ENCODE measurements at places on chromosomes 6 and 20.

DNA sequence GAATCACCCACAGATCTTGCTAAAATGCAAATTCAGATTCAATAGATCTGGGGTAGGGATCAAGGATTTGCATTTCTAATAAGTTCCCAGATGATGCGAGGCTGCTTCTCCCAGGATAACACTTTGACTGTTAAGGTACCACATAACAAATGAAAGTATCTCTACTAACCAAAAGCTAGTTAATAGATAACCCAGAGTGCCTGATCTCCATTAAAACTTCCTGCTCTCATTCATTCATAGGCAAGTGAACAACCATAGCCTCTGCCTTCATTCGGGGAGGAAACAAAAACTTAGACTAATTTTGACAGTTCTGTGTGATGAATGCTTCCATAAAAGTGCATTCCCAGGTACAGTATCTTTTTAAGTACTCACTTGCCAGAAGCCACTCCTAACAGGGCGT lies 265.6 kb upstream of the BTBD3 start:
- DNase-seq: no peak

GRCh38 chr6:44028789-44029310 lies 98.4 kb downstream of the MRPL14 start:
- DNase-seq: peak; percentile 25

- DNase-seq: no peak
Observed at GRCh38 chr20:13353261-13353945, 132.3 kb downstream of the ISM1 start.

- no peak for DNase-seq
Observed at GRCh38 chr20:4025125-4025524, 9.8 kb upstream of the RNF24 start.

DNA sequence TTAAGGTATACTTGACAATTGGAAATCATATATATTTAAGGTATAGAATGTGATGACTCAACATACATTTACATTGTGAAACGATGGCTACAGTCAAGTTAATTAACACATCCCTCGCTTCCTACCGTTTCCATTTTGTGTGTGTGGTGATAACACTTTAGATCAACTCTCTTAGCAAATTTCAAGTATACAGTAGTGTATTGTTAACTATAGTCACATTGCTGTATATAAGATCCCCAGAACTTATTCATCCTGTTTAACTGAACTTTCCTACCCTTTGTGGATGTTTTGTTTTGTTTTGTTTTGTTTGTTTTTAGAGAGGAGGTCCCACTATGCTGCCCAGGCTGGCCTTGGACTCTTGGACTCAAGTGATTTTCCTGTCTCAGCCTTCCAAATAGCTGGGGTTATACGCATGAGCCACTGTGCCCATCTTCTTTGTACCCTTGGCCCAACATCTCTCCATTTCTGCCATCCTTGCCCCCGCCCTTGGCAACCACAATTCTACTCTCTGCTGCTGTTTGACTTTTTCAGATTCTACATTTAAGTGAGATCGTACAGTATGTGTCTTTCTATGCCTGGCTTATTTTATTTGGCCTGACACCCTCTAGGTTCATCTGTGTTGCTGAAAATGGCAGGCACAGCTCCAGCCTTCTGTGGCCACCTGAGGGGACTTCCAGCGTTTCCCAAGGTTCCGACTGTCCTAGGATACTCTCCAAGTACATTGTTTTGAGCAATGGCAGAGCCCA lies 90.5 kb upstream of the SNX9 start:
- no peak for DNase-seq

GRCh38 chr6:26026833-26027490 lies 60.3 kb upstream of the HFE start:
- DNase-seq: peak; percentile 85

GRCh38 chr20:33914919-33915318 lies 78.8 kb upstream of the RALY start:
- DNase-seq: no peak

GRCh38 chr20:40945754-40946450 lies 82.7 kb upstream of the TOP1 start:
- peak; percentile 21 for DNase-seq

- no peak for DNase-seq
Observed at GRCh38 chr6:88867841-88868731, 95.3 kb downstream of the RNGTT start.

- no peak for DNase-seq
Observed at GRCh38 chr6:140095532-140095931, 721.1 kb upstream of the CITED2 start.

GRCh38 chr6:113774127-113774825 lies 82.9 kb upstream of the MARCKS start:
- no peak for DNase-seq

DNA sequence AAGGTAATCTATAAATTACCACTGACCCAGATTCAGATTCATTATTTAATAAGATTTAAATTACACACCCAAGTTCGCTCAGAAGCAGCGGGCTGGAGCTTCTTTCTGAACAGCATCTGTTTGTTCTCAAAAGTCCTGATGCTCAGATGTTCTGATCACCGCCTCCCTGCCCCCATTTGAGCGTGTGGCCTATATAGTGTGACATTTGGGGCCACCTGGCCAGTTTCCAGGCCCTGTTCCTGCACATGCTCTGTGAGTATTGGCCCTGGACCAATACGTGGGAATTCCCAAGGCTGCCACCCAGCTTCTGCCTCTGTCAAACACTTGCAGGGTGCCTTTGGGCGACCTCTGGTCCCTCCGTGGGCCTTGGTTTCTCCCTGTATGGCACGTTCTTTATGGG lies 228.8 kb downstream of the TFAP2C start:
- DNase-seq: no peak

GRCh38 chr20:36988494-36988966 lies 37.0 kb upstream of the SAMHD1 start:
- no peak for DNase-seq

DNA sequence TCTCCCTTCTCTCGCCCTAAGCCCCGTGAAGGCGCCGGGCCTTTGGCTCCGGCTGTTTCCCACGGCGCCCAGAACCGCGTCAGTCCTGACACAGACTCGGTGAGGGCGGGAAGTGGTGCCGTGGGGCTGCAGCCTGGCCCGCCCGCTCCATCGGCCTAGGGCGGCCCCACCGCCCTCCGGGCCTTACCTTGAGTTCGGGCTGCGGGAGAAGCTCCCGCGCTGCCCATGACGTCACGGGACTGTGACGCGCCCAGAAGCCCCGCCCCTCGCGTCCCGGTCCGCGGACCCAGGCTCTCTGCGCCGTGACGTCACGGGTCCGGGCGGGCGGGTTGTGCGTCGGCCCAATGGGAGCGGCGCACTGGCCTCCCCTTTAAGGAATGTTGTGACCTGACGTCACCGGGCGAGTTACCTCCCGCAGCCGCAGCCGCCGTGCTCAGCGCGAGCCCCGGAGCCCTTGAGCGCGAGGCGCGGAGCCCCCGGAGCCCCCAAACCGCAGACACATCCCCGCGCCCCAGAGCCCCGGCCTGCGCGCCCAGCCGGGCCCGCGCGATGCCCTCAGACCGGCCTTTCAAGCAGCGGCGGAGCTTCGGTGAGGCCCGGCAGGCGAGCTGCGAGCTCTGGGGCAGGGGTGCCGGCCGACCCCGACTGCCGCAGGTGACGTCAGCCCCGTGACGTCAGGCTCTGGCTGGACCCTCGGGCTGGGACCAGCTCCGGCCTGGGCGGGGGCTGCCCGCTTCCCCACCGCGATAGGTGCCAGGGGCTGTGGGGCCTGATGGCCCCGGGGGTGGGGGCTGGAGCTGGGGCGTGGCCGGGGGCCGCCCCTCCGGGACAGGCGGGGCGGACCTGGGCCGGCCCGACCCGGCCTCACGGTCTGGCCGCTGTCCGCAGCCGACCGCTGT lies at the start of gene MAP1LC3A:
MAP1LC3A (plus strand) TSS at position 399 of the 899 bp plus-strand sequence; CDS start at position 550, 151 bp downstream.
- peak; percentile 65 for DNase-seq

- no peak for DNase-seq
Observed at GRCh38 chr20:3714092-3714491, 1.7 kb upstream of the SIGLEC1 start.

GRCh38 chr20:33790566-33790965 lies 20.6 kb upstream of the CHMP4B start:
- DNase-seq: no peak
